ENCODE measurements at places on chromosomes 11 and 22.
A peak's percentile ranks its signal among the peaks of the same experiment; 100 is the strongest.

- no peak for DNase-seq
These were observed 81.1 kb upstream of the WNT7B start for GRCh38 chr22:46058091-46058420.

- DNase-seq: no peak
These were observed 3.4 kb downstream of the MS4A10 start for GRCh38 chr11:60788401-60789125.

GRCh38 chr11:133903875-133904817 is 52.6 kb downstream of the IGSF9B start:
- DNase-seq: no peak

DNA sequence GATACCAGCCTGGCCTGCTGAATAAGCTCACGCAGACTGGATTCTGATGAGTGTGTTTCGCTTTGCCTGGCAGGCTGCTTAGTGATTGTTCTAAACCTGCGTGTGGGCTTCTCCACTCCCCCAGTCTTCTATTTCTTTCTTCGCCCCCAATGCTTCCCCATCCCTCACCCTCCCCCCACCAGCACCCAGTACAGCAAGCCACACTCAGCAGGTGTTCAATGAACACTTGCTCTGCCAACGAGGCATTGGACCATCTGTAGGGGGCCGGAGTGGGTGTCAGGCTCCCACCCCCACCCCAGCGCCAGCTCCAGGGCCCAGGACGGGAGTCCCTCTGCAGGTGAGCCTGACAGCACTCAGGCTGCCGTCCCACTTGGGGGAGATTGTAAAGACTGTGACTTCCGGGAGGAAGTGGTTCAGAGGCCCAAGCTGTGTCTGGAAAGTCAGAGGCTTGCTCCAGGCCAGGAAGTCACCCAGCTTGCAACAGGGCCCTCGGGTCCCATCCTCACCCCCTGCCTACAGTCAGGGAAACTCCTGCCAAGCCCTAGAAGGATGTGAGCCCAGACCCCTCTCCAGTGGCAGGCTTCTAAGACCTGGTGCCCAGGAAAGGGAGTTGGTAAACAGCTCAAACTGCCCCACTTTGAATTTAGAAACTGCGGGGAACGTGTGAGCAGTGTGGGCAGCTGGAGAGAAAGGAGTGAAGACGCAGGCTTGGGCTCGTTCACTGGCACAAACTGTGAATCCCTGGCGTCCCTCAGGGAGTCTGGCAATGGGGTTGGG is 66.3 kb upstream of the PRDM11 start:
- peak; percentile 21 for DNase-seq

DNA sequence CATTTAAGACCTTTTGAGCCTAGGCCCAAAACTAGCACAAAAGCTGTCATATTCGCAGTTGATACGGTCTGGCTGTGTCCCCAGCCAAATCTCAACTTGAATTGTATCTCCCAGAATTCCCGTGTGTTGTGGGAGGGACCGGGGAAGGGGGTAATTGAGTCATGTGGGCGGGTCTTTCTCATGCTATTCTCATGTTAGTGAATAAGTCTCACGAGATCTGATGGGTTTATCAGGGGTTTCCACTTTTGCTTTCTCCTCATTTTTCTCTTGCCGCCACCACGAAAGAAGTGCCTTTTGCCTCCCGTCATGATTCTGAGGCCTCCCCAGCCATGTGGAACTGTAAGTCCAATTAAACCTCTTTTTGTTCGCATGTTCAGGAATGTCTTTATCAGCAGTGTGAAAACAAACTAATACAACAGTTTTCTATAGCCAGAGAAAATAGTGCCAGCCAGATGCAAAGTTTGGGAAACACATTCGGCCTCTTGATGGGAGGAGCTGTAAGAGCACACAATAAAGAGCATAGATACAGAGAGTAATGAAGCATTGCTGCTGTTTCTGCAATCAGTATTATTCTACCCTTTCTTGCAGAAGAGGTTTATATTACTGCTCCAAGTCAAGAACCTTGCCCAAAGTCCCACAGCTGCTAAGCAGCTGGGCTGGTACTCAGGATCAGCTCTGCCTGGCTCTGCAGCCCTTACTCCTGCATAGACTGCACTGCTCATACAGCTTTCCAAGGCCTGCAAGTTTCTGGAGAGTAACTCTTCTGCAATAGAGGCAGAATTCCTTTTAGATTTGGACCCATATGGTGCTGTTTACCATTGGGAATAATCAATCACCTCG is 2.0 kb upstream of the ZNF195 start:
- no peak for DNase-seq

GRCh38 chr11:106389101-106389500 is 311.6 kb downstream of the AASDHPPT start:
- no peak for DNase-seq

DNA sequence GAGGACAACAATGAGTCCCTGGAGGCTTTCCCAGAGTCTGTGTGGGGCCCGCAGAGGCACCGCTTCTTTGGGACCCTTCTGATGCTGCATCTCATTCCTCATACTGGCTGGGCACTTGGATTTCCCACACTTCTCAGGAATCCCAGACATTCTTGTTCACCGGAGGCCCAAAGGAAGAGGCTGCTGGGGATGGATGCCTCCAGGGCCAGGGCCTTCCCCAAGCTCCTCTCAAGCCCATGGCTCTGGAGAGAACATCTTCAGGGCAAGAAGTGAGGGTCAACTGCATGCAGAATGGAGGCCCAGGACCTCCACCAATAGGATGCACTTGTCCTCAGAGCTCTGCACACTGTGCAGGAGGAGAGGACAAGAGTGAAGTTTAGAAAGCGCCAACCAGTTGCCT is 34.6 kb downstream of the DKK3 start:
- no peak for DNase-seq

GRCh38 chr11:57421805-57422204 is 5.1 kb downstream of the SLC43A3 start:
- DNase-seq: no peak

DNA sequence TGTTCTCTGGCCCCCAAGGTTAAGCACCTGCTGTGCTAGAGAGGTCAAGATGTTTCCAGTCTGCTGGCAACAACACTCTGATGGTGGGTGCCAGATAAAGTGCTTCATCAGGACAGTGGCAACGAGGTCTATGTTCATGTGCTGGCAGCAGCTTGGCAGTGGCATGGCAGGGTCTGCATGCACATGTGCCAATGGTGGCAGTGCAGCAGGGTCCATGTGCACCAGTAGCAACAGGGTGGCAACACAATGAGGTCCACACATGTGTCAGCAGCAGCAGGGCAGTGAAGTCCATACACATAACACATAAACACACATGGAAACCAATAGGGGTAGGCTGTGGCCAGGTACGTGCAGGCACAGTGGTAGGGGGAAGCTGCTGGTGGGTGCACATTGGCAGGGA is 48.4 kb upstream of the FAR1 start:
- DNase-seq: no peak

- no peak for DNase-seq
These were observed 116.7 kb upstream of the SERPIND1 start for GRCh38 chr22:20656902-20657836.

DNA sequence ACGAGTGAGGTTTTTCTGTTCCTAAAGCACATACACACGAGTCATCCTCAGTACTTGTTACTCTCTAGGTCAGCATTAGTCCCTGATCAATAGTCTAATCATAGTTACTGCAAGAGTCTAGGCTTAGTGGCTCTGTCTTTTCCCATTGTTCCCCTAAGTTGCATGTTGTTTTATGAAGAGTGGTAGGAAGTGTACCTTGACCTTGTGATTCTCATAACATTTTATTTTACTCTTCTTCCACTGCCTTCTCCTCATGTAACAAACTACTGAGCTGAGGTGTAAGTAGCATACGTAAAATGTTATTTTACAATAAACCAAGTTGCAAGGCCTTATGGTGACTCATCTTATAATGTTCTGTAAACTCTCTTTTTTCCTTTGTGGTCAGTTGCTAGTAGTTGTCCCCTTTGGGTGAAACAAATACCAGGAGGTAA is 15.0 kb downstream of the METTL15 start:
- DNase-seq: no peak

DNA sequence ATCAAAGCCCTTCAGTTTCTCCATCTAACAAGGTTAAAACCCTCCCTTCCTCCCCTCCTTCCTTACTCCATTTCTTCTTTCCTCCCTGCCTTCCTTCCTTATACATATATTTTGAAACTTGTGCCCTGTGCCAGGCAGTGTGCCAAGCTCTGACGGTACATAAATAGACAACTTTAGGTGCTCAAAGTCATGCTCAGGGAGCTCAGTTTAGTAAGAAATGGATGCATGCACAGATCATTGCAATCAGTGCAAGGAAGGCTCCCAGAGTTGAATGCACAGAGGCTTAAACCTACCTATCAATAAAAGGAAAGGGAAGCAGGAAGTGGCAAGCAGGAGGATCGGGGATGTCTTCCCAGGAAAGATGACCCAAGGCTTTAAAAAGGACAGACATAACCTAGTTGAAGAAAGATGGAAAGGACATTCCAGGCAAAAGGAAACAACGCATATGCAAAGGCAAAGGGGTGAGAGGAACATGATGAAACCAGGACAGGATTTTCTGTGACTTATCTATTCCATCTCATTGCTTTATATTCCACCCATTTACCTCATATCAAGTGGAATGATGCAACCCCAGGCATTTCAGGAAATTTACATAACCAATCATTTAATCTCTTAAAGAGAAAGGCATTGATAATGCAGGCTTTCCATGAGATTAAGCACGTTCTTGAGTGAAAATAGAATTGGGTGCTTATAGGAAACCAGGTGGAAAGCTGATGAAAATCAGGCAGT is 13.2 kb downstream of the FZD4 start:
- no peak for DNase-seq

GRCh38 chr22:17120281-17120680 is 879 bp downstream of the TMEM121B start:
- peak; percentile 37 for DNase-seq

DNA sequence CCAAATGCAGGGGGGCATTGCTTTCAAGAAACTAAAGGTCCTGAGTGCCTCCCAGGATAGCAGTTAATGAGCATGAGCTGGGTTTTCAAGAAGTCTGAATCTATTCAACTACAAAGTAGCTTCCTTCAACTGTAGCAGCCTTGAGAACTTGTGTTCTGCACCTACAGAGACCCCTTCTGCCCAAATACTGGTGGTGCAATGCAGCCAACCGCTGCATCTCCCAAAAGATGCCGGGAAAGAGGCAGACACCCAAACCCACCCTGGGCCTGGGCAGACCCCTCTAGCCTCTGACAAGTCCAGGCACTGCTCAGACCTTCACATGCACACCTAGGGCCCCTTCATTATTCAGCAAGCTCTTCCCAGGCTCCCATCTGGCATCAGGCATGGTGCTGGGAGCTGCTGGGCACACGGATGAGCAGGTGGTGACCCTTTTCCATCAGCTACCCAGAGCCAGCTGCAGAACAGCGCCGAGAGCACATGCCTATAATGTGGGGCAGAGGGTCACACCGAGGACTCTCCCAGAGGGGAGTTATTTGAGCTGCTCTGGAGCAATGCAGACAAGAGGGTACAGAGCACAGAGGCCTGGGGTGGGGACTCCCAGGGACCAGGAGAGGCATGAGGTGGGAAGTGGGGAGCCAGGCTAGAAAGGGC is 44.9 kb upstream of the ETS1 start:
- DNase-seq: peak; percentile 36

GRCh38 chr22:45929649-45930048 is 47.3 kb downstream of the WNT7B start:
- DNase-seq: no peak

GRCh38 chr11:12999597-12999996 is 9.5 kb upstream of the RASSF10 start:
- DNase-seq: no peak

- peak; percentile 1 for DNase-seq
These were observed 139.5 kb downstream of the COMMD9 start for GRCh38 chr11:36149538-36150242.

- DNase-seq: no peak
These were observed 22.7 kb downstream of the IFT27 start for GRCh38 chr22:36753120-36753802.

- no peak for DNase-seq
These were observed 8.9 kb downstream of the GDPD5 start for GRCh38 chr11:75516886-75517285.

DNA sequence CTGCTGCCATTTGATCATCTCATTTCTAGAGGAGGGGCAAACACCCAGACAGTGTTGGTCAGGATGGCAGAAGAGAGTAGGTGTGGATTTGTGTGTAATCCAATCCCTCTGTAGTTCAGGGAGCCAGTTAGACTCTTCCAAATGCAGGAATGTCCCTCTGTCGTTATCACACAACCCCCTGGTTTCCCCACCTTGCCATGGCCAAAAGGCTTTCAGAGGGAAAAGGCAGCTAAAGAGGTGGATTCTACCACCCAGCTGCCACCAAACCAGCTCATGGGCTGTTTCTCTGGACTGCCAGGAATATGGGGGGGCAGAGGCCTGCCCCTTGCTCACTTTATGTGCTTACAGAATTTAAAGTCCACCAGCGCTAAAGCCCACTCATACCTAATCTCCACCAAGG is 18.1 kb downstream of the TSKU start:
- DNase-seq: no peak

DNA sequence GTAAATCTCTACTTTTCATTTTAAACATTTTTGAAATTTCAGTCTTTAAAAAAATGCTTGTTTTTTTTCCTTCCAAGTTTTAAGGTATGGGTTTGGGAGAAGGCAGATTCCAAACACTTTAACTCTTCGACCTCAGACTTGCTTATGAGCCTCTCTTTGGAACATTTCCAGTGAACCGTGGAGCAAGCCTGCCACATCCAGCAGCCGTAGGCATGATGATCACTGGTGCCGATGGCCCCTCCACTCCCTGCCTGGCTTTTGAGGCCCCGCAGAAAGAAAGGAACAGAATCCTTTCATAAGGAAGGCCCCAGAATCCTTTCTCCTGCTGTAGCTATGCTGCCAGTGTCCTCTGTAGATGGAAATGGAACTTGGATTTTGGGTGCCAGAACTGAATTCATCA is 50.7 kb downstream of the BMAL1 start:
- DNase-seq: no peak

GRCh38 chr11:69828971-69829344 is 9.7 kb upstream of the FGF3 start:
- no peak for DNase-seq

DNA sequence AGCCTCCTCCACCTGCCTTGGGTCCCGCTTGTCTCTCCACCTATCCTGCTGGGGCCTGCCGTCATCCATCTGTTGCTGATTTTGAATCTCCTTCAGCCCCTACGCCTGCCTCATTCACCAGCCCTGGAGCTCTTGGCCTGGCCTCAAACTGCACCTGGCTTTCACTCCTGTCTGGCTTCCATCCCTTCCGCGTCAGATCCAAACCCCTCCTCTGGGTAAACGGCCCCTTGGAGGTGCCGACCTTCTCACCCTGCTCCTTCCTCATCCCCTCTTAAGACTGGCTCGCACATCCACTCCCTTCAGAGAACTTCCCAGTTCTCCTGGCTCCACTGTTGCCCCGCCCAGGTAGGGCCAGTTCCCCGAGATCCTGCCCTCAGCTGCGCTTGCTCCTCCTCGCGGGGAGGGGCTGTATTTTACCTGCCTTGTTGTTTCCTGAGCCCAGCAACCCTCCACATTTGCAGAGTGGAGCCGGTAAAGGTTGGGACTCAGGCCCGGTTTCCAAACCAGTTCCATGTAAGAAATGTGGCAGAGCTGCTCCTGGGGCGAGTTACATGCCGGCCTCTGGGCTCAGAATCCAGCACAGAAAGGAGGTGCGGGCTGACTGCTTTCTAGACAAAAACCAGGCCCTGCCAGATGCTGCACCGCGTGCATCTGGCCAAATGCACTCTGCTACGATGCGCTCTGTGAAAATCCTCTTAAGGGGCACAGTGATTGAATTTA is 13.9 kb upstream of the SHANK2 start:
- DNase-seq: no peak
